Thyroid gland (tissue), 4 donors: ENCODE measurements at places on chromosomes 6 and 20.

- no peak for DNase-seq
Measured at GRCh38 chr6:4318321-4318720, 182.9 kb upstream of the ECI2 start.

GRCh38 chr20:57738053-57738452 is 28.2 kb upstream of the PMEPA1 start:
- no peak for DNase-seq

DNA sequence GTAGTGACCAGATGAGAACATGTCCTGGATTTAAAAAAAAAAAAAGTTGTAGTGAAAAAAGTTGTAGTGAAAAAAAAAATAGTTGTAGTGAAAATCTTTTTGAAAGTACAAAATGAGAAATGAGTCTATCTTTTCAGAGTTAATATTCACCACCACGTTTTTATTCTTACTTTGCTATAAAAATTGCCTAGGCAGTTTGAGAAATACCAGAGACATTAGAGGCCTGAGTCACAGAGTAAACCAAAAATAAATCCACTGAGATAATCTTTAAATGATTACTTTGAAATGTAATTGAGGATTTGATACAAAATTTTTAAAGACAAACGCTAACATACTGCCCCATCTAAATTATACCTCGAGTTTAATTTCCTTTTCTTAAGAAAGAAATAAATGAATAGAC is 101.2 kb upstream of the TIAM2 start:
- DNase-seq, result no peak

DNA sequence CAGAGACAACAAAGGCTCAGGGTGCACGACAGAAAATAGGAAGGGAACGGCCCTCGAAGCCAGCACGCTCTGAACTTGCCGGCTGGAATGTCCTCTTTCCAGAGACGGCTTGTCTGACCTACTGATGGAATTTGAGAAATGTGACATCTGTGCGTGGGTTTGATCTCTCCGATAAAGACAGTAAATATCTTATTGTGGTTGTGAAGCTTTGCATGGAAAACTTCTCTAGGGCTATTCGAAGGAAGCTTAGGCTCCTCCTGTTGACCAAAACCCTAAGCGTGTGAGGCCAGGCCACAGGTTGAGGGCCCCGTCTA is 247.3 kb downstream of the ZNF217 start:
- no peak for DNase-seq

DNA sequence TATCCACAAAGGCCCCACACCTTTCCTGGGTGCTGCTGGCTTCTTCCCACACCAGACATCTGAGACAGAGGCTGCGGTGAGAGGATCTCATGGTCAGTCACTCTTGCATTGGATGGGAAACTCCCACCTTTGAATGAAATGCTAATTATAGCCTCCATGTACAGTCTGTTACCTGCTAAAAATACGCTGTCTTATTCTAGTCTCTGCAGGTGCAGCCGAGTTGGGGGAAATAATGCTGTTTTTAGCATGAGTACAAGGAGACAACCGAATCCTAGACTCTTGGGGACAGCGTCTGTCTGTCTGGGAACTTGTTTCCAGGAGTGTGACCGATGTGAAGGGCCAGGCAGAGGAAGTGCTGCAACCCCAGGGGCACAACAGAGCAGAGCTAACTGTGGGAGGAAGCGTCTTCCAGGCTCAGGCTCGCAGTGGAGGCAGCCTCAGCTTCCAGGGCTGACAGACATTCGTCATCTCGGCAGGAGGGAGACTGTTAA is 286.2 kb downstream of the PREX1 start:
- no peak for DNase-seq

GRCh38 chr20:62595491-62595890 is 46.8 kb upstream of the SLCO4A1 start:
- DNase-seq, result no peak

- no peak for DNase-seq
Measured at GRCh38 chr6:7732228-7732627, 6.3 kb downstream of the BMP6 start.

DNA sequence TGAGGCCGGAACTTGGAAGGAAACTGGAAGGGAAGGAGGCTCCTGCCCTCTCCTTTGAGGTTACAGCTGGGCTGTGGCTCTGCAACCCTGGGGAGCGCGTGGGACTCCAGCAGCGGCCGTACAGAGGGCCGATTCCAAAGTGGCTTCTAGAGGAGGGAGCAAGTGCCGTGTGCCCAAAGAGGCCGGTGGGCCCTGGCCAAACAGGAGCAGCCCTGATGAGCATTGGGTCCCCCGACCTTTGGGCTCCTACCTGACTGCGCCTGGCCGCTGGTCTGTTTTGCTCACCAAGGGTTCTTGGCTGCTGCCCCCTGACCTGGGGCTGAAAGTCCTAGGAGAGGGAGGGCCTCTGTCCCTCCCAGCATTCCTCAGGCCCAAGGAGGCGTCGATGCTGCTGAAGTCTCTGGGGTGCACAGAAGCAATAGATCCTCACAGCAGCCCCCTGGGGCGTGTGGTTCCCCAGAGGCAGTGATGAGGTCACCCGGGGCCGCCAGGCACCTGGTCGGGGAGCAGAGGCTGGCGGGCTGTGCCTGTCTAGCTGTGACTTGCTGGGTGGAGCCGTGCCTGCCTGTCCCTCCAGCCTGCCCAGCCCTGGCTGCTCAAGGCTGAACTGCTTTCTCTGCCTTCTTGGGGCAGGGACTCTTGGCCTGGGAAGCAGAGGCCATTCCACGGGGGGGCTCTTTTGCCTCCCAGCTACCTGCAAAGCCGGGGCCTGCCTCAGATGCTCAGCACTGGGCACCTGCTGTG is 9.8 kb downstream of the RBM38 start:
- no peak for DNase-seq

- DNase-seq, result no peak
Measured at GRCh38 chr20:7137395-7138151, 370.1 kb downstream of the BMP2 start.

GRCh38 chr20:11894062-11894461 is 23.6 kb upstream of the BTBD3 start:
- no peak for DNase-seq

- DNase-seq, result no peak
Measured at GRCh38 chr6:152979116-152979515, 3.7 kb downstream of the FBXO5 start.

DNA sequence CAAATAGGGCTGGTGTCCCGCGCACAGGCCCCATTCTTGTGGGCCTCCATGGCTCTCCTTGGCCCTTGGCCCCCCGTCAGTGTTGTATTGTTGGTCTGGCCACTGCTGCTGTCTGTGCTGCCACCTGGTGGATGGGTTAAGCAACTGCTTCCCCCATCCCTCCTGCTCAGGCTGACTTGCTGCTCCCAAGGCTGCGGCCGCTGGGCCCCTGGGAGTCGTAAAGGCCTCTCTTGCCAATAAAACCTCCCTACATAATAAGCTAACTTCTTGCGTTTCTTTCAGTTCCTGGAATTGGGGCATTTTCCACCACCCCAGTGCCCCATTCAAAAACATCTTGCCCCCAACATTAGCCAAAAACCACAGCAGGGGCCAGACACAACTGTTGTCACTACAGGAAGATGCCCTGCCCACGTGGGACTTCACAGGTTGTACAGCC is 27.1 kb downstream of the CD83 start:
- DNase-seq, result peak; percentile 44

DNA sequence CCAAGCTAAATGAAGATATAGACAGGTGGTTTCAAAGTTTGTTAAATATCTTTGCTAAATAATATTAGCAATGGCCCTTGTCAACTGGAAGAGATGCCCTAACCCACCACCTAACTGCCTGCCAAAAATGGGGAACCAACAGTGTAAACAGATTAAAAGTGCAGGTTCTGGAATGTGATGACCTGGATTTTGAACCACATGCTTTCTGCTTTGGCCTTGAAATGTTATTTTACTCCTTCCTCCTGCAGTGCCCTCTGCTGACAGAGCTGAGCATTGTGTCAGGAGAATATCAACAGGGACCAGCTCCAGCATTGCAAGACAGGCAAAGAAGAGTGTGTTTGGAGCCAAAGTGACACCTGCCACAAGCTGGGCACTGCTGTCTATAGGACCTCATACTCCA is 226.6 kb downstream of the MYLK4 start:
- DNase-seq, result no peak

- DNase-seq, result no peak
Measured at GRCh38 chr6:126661646-126662045, 321.7 kb downstream of the CENPW start.

- no peak for DNase-seq
Measured at GRCh38 chr6:148776321-148777308, 29.8 kb downstream of the UST start.

GRCh38 chr6:141307309-141307998 is 825.3 kb upstream of the GJE1 start:
- DNase-seq, result no peak

- DNase-seq, result no peak
Measured at GRCh38 chr6:152404086-152404857, 232.9 kb downstream of the SYNE1 start.

GRCh38 chr6:46407246-46407645 is 84.0 kb downstream of the RCAN2 start:
- no peak for DNase-seq

GRCh38 chr6:40996591-40997233 is 42.3 kb downstream of the UNC5CL start:
- DNase-seq, result peak; percentile 40

DNA sequence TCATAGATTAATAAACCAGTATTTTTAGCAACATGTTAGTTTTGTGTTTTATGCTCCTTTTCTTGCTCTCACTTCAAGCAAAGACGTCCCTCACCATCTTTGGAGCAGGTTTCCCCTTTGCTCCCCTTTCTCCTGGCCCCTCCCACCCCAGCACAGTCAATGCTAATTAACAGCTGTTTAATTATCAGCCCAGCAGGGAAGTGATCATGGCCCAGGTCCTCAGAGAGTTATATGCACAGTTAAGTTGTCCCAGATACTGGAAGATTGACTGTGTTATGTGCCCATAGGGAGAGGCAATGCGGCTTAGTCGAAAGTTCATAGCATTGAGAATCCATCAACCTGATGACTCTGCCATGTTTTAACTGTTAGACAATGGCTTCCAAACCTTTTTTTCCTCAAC is 123.5 kb downstream of the PCSK2 start:
- no peak for DNase-seq

GRCh38 chr6:170445487-170445886 is 107.6 kb downstream of the PSMB1 start:
- no peak for DNase-seq

GRCh38 chr6:130020073-130020906 is 1.9 kb downstream of the L3MBTL3 start:
- DNase-seq, result peak; percentile 28

DNA sequence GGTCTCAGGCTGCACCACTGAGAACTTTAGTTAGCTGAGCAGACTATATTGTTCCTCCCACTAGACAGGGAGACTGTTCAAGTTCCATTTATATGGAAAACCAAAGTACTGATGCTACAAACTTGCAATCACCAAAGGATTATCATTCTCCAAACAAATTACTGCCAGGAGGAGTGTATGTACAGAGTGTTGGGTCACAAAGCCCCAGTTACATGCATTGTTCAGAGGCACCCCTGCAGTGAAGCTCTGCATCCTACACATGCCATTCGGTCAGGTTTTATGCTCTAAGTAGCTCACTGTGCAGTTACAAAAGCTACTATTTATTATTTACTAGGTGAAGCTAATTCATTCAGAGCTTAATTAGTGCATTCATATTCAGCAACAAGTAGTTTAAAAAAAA is 75.8 kb downstream of the SMLR1 start:
- no peak for DNase-seq

- DNase-seq, result no peak
Measured at GRCh38 chr20:4684837-4685413, 36.8 kb upstream of the PRND start.

- no peak for DNase-seq
Measured at GRCh38 chr20:38141889-38142494, 23.1 kb downstream of the TGM2 start.

- no peak for DNase-seq
Measured at GRCh38 chr20:61422636-61423425, 170.8 kb downstream of the CDH4 start.

- DNase-seq, result no peak
Measured at GRCh38 chr20:39019805-39020325, 57.7 kb downstream of the DHX35 start.

GRCh38 chr6:4612636-4613171 is 163.5 kb upstream of the CDYL start:
- DNase-seq, result no peak

- no peak for DNase-seq
Measured at GRCh38 chr20:47878601-47879027, 93.3 kb upstream of the SULF2 start.

DNA sequence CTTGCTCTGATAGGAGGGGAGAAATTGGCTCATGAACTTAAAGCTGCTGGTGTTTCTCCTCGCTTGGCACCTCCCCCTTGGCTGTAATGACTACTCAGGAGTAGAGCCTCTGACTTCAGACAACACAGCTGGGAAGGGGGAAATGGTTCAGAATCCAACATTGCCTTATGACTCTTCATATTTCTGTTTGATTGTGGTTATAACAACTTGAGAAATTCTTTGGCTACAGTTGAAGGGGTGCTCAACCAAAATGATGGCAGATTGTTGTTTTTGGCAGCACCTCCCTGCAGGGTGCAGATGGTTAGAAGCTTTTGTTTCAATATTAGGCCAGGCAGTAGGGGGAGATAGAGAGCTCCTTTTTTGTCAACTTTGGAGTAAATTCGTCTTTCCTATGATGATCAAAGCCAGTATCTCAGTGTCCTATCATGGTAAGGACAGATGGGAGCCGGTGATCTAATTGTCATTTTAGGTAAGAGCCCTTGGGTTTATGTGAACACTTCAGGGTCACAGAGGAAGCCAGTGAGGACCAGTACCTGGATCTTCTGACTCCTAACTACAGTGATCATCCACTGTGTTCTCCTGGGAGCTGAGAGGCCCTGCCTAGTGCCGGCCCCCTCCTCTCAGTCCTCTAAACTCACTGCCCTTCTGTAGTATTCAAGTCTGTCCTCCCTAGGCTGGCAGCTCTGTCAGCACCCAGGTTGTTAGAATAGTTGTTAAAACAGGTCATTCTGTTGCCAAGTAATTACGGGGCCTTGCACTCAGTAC is 39.9 kb downstream of the RPRD1B start:
- DNase-seq, result peak; percentile 40

DNA sequence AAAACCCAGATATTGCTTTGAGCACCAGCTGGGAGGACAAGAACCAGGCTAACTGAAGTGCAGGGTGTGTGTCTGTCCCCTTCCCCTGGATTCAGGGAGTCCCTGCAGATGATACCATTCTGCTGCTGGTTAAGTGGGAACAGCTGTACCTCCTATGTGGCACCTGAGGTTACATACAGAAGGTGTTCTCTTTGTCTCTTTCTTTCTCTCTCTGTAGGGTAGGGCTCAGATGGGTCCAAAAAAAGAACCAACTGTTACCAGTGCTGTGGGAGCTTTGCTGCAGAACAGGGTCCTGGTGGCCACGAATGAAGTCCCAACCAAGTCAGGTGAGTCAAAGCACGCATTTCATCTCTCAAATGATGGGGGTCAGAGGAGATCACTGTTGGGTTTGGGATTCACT is 38.6 kb downstream of the ZC2HC1B start:
- no peak for DNase-seq

- DNase-seq, result no peak
Measured at GRCh38 chr6:128415387-128415786, 105.0 kb downstream of the PTPRK start.

DNA sequence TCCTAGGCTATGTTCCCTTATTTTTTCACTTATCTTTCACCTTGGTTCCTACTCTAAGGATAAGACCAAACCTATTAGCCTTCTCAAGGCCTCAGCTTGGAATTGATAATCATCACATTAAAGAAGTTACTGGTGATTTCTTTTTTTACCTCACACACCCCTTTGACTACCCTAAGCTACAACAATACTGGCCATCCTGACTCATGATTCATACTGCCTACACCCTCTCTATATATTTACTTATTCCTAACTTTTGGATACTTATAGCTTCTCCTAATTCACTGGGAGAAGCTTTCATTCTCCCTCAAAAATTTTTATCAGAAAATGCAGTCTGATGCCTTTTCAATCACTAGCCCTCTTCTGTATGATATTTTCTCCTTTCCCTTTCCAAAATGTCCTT is 256.1 kb downstream of the TBX18 start:
- no peak for DNase-seq
